Daoy (cell line): ENCODE measurements at places on chromosomes 4 and X. TPM values are rescaled to one million over a fixed set of nuclear protein-coding genes. Genes with fewer than 3 reads are reported as not detected.

The TRAM1L1 gene
- 3.8 and 7.4 TPM in 2 replicates for total RNA-seq

The CCKAR gene
- 2.9 and 4.1 TPM in 2 replicates for total RNA-seq

The CAPN6 gene
- total RNA-seq, result not detected in 2 replicates

The RBM46 gene
- total RNA-seq, result not detected in 2 replicates

The PIGA gene
- total RNA-seq, result 11.7 and 22.3 TPM in 2 replicates

The TSPAN7 gene
- 0.63 TPM in 1 of 2 replicates, not detected in the other for total RNA-seq

The ODAPH gene
- total RNA-seq, result 0.97 TPM in 1 of 2 replicates, not detected in the other

The SLITRK4 gene
- not detected in 2 replicates for total RNA-seq

The ITGB1BP2 gene
- total RNA-seq, result 0.65 and 1.3 TPM in 2 replicates

The GABRE gene
- total RNA-seq, result 3.0 and 27.3 TPM in 2 replicates

The WAS gene
- total RNA-seq, result 0.57 TPM in 1 of 2 replicates, not detected in the other

The TIGD2 gene
- total RNA-seq, result 3.2 and 5.0 TPM in 2 replicates

The CABS1 gene
- not detected in 2 replicates for total RNA-seq

The FAM9C gene
- total RNA-seq, result not detected in 2 replicates

The MAGEA11 gene
- 46.0 and 48.3 TPM in 2 replicates for total RNA-seq

The PCSK1N gene
- 28.7 and 32.1 TPM in 2 replicates for total RNA-seq

The PTPN13 gene
- total RNA-seq, result 3.0 and 5.5 TPM in 2 replicates

The OTC gene
- total RNA-seq, result not detected in 2 replicates

The NAAA gene
- total RNA-seq, result 1.5 and 3.3 TPM in 2 replicates

The SAGE1 gene
- total RNA-seq, result not detected in 2 replicates

The TDO2 gene
- total RNA-seq, result 0.80 and 2.4 TPM in 2 replicates

The BEX5 gene
- total RNA-seq, result 2.1 and 6.5 TPM in 2 replicates

The HS3ST1 gene
- not detected in 2 replicates for total RNA-seq

The LGI2 gene
- total RNA-seq, result 0.03 and 0.06 TPM in 2 replicates

The IL2 gene
- total RNA-seq, result not detected in 2 replicates

The CYP2U1 gene
- 2.1 and 2.9 TPM in 2 replicates for total RNA-seq

The GPRIN3 gene
- total RNA-seq, result 0.03 TPM in 1 of 2 replicates, not detected in the other

The UCP1 gene
- total RNA-seq, result 0.34 TPM in 1 of 2 replicates, not detected in the other

The FHDC1 gene
- 0.51 and 1.6 TPM in 2 replicates for total RNA-seq
